Kidney epithelial cell (primary cell): ENCODE measurements at places on chromosomes 12 and 14. TPM values are rescaled to one million over a fixed set of nuclear protein-coding genes. Genes with fewer than 3 reads are reported as not detected.

Gene PELI2
- total RNA-seq = 4.8 and 8.8 TPM in 2 replicates

Gene HOXC11
- total RNA-seq = 0.58 and 0.96 TPM in 2 replicates

Gene CLEC1A
- 0.04 TPM in 1 of 2 replicates, not detected in the other for total RNA-seq

Gene RAD9B
- 0.88 and 1.2 TPM in 2 replicates for total RNA-seq

Gene PIWIL1
- total RNA-seq = 0.08 and 0.27 TPM in 2 replicates

Gene KCNA1
- total RNA-seq = under 0.01 TPM in 1 of 2 replicates, not detected in the other

Gene P2RX2
- total RNA-seq = not detected in 2 replicates

Gene C2CD5
- 15.1 and 19.3 TPM in 2 replicates for total RNA-seq

Gene ESR2
- 0.14 and 0.17 TPM in 2 replicates for total RNA-seq
